ENCODE measurements at places on chromosomes 3 and 15.
A peak's percentile ranks its signal among the peaks of the same experiment; 100 is the strongest.

- no peaks in the 10 kb centered on the region for H3K36me3 ChIP-seq
- H3K27me3 ChIP-seq = peaks cover 4% of the 10 kb centered on the region
- DNase-seq = no peak
- H3K4me3 ChIP-seq = no peak overlapping the region
- H3K27ac ChIP-seq = no peak overlapping the region
These were observed 63.3 kb downstream of the THBS1 start for GRCh38 chr15:39644136-39644535.

DNA sequence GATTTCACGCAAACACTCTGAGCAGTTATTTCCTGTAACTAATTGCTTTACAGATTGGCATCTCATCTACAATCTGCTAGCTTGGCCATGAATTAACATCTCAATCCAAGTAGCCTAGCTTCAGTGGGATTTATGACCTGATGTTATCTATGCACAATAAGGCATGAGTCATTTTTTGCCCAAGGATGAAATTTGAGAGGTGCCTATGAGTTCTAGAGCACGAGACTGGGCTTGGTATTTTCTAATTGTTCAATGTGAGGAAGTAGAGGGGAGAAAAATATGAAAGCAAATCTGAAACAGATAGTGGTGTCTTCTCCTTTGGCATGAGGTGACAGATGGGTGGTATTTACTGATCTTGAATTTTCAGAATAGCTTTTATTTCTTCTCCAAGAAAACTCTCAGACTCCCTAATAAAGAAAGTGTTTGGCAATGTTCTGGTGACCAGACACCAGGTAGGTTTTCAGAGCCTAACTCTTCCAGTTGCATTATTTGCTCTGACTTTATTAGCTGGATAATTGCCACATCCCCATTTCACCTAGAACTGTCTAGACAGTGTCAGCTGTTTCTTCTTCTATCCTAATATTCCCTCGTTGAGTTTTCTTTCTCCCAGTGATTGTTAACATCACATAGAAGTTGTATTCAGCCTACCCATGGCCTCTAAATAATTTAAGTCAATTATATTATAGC, 301.0 kb upstream of the UMPS start:
- H3K4me3 ChIP-seq = no peak overlapping the region
- H3K27me3 ChIP-seq = peaks cover 5% of the 10 kb centered on the region
- DNase-seq = no peak
- H3K27ac ChIP-seq = no peak overlapping the region

GRCh38 chr15:59244337-59244736, 37.7 kb downstream of the LDHAL6B start:
- no peak for DNase-seq
- peaks cover 3% of the 10 kb centered on the region for H3K36me3 ChIP-seq
- no peak overlapping the region for H3K27ac ChIP-seq
- H3K4me1 ChIP-seq = peaks cover 17% of the 10 kb centered on the region
- no peak overlapping the region for H3K4me3 ChIP-seq

DNA sequence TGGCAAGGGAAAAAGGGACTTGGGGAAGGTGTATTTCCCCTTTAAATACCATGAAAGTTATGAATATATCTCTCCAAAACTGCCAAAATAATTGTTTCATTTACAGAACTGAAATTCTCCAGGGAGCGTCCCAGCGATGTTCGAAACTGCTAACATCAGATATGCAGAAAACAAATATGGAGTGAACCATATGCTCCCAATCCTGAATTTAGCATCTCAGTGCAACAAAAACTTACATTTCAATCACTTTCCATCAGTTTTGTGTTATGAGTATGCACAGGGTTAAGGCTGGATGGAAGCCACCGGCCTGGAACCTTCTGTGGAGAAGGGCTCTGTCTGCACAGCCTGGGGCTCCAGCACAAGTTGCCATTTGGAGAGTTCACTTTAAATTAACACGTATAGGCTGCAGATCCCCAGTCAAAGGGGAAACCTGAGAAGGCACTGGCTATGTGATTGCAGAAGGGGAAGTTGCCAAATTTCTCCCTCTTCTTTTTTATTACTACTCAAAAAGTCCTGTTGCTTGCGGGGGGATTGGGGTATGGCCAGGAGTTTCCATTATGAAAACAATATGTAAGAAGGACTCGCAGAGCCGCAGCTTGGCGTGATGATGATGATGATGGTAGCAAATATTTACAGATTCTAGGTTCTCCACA, 56.9 kb upstream of the FOXP1 start:
- no peaks in the 10 kb centered on the region for H3K27me3 ChIP-seq
- no peaks in the 10 kb centered on the region for H3K4me1 ChIP-seq
- no peak overlapping the region for H3K27ac ChIP-seq
- no peak for DNase-seq
- H3K4me3 ChIP-seq = no peak overlapping the region
- no peaks in the 10 kb centered on the region for H3K36me3 ChIP-seq

- DNase-seq = no peak
- peaks cover 10% of the 10 kb centered on the region for H3K4me1 ChIP-seq
- H3K27me3 ChIP-seq = no peaks in the 10 kb centered on the region
- H3K27ac ChIP-seq = no peak overlapping the region
- H3K36me3 ChIP-seq = peaks cover 24% of the 10 kb centered on the region
These were observed 53.8 kb downstream of the STAG1 start for GRCh38 chr3:136698361-136698760.

GRCh38 chr3:114675104-114675503, 381.3 kb downstream of the TIGIT start:
- H3K36me3 ChIP-seq = no peaks in the 10 kb centered on the region
- H3K27me3 ChIP-seq = no peaks in the 10 kb centered on the region
- DNase-seq = no peak
- no peak overlapping the region for H3K27ac ChIP-seq

GRCh38 chr3:62771331-62772072, 103.7 kb downstream of the CADPS start:
- no peak overlapping the region for H3K27ac ChIP-seq
- no peak overlapping the region for H3K4me3 ChIP-seq
- no peaks in the 10 kb centered on the region for H3K4me1 ChIP-seq
- no peak for DNase-seq

GRCh38 chr15:63504979-63505841, 817 bp downstream of the USP3 start:
- peak overlapping the region; percentile 86 for H3K27ac ChIP-seq
- peaks cover 2% of the 10 kb centered on the region for H3K36me3 ChIP-seq
- H3K27me3 ChIP-seq = no peaks in the 10 kb centered on the region
- peaks cover 84% of the 10 kb centered on the region for H3K4me1 ChIP-seq

GRCh38 chr3:106611841-106612240, 743.0 kb upstream of the CBLB start:
- no peaks in the 10 kb centered on the region for H3K27me3 ChIP-seq
- DNase-seq = no peak
- peaks cover 30% of the 10 kb centered on the region for H3K4me1 ChIP-seq

DNA sequence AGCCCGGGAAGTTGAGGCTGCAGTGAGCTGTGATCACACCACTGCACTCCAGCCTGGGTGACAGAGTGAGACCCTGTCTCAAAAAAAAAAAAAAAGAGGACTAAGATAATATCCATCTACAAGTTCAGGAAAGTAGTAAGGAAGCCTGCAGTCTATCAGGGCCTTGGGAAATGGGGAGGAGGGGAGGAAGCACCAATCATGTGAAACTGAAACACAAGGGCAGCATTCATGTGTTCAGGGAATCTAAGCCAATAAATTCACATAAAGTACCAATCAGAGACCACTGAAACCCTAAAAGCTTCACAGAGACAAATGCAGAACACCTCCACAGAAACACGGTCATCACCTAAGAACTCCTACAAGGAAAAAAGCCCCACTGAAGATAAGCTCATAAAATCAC, 22.9 kb upstream of the HHATL start:
- H3K4me3 ChIP-seq = no peak overlapping the region
- H3K36me3 ChIP-seq = no peaks in the 10 kb centered on the region
- DNase-seq = no peak
- peaks cover 11% of the 10 kb centered on the region for H3K27me3 ChIP-seq

- no peak overlapping the region for H3K27ac ChIP-seq
- no peaks in the 10 kb centered on the region for H3K36me3 ChIP-seq
- no peak overlapping the region for H3K4me3 ChIP-seq
- DNase-seq = no peak
- no peaks in the 10 kb centered on the region for H3K4me1 ChIP-seq
These were observed 85.6 kb upstream of the DNAJC19 start for GRCh38 chr3:181075098-181075497.

DNA sequence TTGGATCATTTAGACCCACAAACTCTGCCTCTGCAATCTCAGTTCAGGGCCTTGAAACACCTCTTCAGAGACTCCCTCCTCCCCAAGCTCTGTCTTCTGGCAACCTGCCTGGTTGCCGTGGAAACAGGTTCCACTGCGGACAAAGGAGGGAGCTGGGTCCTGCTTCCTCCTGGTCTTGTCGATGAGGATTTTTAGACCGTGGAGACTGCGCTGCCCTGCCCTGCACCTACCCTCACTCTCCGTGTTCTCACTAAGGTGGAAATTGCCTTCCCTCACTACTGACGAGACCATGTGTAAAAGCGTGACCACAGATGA, at the start of gene RTP1:
Gene RTP1 (plus strand): TSS at position 152 of the 315 bp plus-strand sequence. CDS start 30 bp downstream, at position 182.
- no peak within 1 kb of the TSS for H3K27ac ChIP-seq
- H3K27me3 ChIP-seq = peaks cover 13% of the 10 kb centered on the region
- H3K4me3 ChIP-seq = no peak within 1 kb of the TSS
- no peaks in the 10 kb centered on the region for H3K4me1 ChIP-seq
- DNase-seq = no peak

DNA sequence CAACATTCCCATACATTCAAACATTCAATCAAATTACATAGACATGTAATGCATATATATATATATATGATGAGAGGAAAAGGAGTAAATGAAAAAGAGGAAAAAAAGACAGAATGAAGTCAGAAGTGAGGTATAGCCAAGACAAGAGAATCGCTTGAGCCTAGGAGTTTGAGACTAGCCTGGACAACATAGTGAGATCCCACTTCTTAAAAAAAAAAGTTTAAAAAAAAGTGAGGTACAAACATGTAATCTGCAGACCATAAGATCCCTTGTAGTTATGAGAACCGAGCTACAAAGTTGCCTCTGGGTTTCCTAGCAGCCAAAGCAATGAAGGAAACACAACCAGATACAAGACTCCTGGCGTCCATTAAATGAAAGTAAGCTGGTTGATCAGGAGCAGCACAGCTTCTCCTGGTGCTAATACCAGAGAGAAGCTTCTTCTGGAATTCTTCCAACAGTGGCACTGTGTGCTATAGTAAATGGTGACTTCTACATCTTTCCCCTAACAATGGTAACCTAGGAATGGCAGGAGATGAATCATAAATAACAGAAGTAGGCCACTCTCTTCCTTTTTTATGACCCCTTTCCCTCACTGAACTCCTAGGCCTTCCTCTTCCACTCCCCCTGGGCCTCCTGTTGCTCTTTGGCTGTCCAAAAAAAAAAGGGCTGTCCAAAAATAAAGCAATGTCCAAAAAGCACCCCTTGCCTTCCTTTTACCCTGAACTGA, 3.5 kb downstream of the KCNMB3 start:
- H3K4me3 ChIP-seq = no peak overlapping the region
- no peak for DNase-seq
- no peaks in the 10 kb centered on the region for H3K36me3 ChIP-seq
- no peak overlapping the region for H3K27ac ChIP-seq

DNA sequence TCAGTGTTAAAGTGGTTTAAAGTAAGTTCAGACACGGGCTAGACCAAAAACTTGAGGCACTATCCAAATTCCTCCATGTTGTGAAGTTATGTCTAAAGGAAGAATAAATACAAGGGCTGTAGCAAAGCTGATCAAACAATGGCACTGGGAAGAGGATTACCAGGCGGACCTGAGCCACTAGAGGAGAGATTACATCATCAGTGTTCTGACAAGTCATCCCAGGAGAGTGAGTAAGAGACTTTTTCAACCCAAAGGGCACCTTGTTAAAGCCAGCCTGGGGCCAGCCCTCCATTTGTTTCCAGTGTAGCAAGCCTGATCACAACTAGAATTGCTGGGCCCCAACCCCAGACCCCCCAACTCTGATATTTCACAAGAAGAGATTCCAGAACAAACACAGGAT, 166.9 kb downstream of the DCLK3 start:
- H3K27ac ChIP-seq = no peak overlapping the region
- H3K4me1 ChIP-seq = no peaks in the 10 kb centered on the region
- no peak for DNase-seq
- no peak overlapping the region for H3K4me3 ChIP-seq
- no peaks in the 10 kb centered on the region for H3K27me3 ChIP-seq
- H3K36me3 ChIP-seq = no peaks in the 10 kb centered on the region

- H3K36me3 ChIP-seq = no peaks in the 10 kb centered on the region
- H3K4me3 ChIP-seq = no peak overlapping the region
- no peak overlapping the region for H3K27ac ChIP-seq
- DNase-seq = no peak
- no peaks in the 10 kb centered on the region for H3K4me1 ChIP-seq
These were observed 552.9 kb upstream of the SUCLG2 start for GRCh38 chr3:68207327-68207726.

DNA sequence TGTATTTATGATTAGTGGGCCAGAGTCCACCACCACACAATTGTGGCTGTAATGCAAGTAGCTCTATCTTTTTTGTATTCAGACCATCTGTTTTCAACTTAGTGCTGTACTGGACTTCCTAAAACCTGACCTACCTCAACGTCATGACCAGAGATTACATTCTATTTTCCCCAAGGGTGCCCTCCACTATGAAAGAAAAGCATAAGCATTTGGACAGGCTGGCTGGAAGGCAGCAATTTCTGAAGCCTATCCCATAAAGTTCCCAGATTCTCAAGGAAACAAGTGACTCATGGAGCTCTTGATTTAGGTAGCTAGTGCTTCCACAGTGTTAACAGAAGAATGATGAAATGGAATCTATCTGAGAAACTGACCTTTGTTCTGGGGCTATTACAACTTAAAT, 75.8 kb downstream of the COL8A1 start:
- H3K4me1 ChIP-seq = no peaks in the 10 kb centered on the region
- no peaks in the 10 kb centered on the region for H3K27me3 ChIP-seq
- no peak overlapping the region for H3K4me3 ChIP-seq
- DNase-seq = no peak

Data from activated T-helper 1 cell treated with anti-CD3 and anti-CD28 coated beads, Interleukin-12 subunit alpha, Interleukin-12 subunit beta, Interleukin-2, Interleukin-4 antibody, amounts not matched to agents 30 ng/mL and 10 ng/mL and 1 ng/mL, durations not matched to agents 14 hours and 24 hours and 36 hours (primary cell).